ENCODE measurements at places on chromosomes 7 and 10.

- DNase-seq, result no peak
These were observed 85.2 kb downstream of the CHCHD3 start for GRCh38 chr7:132996581-132997242.

- DNase-seq, result no peak
These were observed 114.8 kb upstream of the LANCL2 start for GRCh38 chr7:55250313-55250712.

- no peak for DNase-seq
These were observed 9.1 kb downstream of the TSPAN14 start for GRCh38 chr10:80462981-80463741.

GRCh38 chr10:26770069-26770468 is 72.6 kb downstream of the PDSS1 start:
- no peak for DNase-seq

DNA sequence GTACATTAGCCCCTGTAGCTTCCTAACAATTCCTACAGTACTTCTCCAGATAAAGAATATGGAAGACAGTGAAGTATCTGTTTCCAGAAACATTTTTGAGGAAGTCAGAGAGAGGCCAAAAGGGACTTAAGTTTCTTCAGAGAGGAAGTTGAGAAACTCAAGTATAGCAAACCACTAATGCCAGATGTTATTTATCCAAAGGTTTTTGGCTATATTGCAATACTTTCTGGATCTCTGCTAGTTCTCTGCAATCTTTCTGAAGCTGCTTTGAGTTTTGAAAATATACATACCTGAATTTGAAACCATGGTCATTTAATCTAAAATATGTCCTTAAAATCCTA is 64.7 kb downstream of the BICC1 start:
- DNase-seq, result no peak

DNA sequence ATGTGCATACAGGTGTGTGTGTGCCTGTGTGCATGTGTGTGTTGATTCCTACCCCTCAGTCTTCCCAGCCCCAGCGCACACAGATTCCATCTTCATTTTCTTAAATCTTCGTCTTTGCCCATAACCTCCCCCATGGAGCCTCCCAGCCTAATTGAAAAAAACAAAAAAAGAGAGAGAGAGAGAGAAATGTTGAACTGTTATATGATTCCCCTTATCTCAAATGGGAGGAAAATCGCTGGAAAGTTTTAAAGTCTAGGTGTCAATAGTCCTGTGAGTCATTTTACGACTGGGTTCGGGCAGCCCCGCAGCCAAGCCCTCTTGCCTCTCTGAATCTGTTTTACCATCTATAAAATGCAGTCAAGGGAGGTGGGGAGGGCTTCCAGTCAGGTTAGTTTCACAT is 60.9 kb downstream of the SPOCK2 start:
- DNase-seq, result no peak

DNA sequence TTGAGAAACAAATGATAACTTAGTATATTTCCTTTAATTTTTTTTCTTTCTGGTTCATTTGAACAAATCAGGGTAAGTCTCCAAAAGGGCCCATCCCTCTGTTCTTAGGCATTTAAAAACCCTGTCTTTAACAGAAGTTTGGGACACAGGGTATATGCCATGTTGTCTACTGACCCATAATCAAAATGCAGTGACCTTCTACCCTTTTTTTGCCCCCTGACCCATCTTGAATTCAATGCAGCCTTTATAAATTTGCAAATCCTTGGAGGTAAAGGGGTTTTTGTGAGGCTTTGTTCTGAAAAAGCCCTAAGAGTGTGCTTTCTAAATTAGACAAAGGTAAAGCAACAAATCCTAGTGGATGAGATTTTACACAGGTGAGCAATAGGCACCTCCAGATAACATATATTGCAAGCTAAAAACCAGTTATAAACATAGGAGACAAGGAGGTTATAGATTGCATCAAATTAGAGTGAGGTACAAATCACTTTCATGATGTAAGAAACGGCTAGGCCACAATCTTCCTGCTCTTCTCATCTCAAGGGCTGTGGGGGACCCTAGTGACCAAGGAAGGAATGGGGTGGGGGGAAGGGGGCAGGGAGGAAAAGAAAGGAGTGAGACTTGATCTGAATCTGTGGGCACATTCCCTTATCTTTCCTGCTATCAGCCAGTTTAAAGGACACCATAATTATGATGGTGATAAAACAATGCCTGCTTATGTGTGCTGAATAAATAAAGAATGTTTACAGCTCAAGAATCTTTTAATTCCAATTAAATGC is 2.7 kb downstream of the SKIDA1 start:
- no peak for DNase-seq

GRCh38 chr10:118569241-118569881 is 26.1 kb downstream of the PRLHR start:
- no peak for DNase-seq

DNA sequence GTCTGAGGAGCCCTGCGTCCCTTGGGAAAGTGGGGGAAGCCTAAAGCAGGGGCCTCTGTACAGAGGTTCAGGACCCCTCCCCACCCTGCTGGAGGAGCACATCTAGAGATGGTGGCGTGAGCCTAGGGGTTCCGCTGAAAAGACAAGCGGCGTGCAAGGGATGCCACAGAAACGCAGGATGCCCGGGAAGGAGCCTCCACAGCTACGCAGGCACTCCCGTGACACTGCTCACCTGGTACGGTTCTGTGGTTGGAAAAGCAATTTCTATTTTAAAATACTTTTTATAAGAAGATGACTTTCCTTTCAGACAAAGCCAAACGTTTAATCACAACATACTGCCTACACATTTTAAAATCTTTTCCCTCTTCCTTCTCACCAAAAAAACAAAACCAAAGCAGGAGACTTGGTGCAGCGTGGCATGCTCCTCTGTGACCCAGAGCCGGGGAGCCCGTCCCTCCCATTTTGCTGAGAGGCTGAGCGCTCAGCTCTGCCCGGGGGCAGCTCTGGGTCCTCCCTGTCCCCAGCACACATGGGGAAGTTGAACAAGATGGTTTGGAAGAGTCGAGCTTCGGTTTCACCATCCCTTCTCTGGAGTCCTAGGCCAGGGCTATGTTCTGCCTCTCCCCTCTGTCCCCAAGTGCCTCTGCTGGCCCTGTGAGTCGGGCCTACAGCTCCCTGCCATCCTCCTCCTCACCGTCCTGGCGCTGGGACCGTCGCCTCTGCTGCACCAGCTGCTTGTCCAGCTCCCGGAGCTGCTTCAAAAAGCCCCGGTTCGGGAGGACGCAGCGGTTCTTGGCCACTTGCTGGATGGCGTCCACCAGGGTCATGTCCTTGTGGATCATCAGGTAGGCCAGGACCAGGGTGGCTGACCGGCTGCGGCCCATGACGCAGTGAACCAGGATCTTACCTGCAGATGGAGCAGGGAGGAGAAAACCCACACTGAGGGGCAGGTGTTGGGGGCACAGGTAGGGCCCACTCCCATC is 74.0 kb upstream of the SAMD8 start:
- no peak for DNase-seq

GRCh38 chr7:4070214-4070613 is 611.9 kb upstream of the FOXK1 start:
- DNase-seq, result no peak

- no peak for DNase-seq
These were observed 41.0 kb downstream of the TSPAN15 start for GRCh38 chr10:69492091-69492745.

DNA sequence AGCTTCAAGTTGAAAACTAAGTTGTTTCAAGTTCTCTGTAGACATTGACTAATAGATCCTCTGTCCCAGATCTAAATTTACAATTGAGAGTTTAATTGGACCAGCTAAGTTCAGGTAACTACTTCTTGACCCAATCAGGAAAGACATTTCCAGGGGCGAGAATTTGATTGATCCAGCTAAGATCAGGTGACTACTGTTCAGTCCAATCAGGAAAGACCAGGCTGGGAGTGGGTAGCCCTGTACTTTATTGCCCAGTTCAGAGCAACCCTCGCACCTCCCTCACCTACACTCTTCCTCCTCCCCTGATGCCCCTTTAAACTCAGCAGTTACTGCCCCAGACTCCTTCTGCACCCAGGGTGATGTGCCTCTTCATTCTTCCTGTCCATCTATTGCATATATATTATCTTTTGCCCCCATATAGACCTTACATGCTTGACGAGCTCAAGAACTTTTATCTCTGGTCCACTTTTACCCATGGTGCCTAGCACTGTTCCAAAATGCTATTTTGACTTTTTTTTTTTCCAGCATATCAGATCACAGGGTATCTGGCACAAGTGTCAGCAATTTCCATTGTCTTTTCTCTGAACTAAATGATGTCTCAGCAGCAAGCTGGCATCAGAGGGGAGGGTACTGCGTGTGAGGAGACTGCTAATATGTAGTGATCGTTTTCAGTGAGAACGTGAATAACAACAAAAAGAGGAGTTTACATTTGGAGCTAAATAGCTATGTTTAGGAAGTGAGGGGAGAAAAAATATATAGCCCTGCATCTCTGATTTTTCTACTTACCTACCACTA is 169.4 kb downstream of the KIAA1217 start:
- no peak for DNase-seq

DNA sequence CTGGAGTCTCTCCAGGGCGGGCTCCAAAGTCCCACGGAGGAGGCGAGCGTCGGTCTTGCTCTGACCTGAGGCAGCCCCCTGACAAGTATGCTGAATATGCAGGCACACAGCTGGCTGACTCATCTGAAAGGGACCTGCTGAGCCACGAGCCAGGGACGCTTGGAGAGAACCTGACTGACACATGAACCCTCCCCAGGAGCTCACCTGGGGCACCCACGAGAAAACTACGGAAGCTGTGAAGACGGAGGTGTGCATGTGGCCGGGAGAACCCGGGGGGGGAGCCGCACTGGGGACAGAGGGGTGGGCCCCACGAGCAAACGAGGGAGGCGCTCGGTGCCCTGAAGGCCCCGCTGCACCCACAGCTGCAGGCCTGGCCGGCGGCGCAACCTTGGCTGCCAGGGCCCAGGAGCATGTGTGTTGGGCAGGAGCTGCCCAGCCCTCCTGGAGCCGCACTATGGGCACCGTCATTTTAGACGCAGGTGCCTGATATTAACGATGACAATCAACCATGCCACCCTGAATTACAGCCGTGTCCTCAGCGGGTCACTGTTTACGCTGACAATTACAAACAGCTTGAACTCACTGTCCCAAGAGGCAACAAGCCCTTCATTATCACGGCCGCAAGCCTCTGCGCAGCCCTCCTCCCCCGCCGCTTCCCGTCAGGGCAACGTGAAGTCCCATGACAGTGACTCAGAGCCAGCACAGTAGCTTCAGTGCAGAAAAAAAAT is 64.7 kb downstream of the DIP2C start:
- DNase-seq, result no peak

DNA sequence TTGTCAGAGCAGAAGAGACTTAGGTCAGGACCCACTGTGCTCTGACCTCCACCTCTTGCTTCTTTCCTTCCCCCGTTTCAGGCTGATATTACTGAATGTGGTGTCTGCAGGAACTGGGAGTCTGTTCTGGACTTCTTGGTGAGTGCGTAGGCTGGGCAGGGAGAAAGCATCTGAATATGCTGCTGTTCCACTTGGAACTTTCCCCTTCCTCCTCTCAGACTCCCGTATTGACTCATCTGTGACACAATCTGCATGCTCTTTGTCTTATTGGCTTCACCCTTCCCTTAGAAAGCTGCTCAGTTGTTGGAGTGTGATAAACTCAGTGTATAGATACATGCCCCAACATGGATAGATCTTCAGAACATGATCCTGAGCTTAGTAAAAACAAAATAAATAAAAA is 137.6 kb upstream of the HABP2 start:
- no peak for DNase-seq

DNA sequence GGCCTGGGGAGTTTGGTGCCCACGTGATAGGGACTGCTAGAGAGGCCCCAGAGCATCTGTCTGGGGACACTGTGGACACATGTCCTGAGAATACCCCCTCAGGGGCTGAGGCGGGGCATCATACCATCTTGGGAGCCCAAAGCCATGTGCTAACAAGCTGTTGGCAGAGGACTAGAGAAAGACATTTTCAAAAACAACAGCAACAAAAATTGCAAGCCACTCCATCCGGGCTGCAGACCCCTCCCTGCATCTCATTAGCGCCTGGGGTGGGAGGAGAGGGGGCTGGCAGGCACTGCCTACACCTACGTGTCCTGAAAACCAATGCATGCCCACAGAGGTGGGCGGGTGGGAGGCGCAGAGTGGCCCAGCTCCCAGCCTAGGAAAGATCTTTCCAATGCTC is 507.4 kb upstream of the PODXL start:
- DNase-seq, result no peak

DNA sequence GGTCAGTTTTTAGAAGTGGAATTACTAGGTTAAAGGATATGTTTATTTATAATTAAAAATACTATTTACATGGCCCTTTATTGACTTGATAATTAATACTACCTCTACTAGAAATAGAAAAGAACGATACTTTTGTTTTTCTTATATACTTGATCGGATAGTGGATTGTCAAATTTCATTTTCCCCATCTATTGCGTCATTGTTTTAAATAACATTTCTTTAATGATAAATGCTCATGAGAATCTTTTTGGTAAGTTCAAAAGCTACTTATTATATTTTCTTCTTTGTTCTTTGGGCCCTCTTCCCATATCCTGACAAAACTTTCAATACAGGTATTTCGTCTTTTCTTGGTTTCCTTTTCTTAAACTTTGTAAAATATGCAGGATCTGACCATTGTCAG is 392.4 kb downstream of the PHF14 start:
- no peak for DNase-seq

DNA sequence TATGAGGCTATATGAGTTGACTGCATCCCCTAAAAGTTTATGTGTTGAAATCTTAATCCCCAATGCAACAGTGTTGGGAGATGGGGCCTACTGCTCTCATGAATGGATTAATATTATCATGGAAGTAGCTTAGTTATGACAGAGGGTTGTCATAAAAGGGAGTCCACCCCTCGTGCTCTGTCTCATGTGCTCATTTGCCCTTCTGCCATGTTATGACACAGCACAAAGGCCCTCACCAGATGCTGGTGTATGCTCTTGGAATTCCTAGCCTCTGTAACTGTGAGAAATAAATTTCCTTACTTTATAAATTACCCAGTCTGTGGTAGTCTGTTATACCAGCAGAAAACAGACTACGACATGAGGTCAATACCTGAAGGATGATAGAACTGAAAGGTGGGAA is 17.6 kb upstream of the PANK1 start:
- no peak for DNase-seq

DNA sequence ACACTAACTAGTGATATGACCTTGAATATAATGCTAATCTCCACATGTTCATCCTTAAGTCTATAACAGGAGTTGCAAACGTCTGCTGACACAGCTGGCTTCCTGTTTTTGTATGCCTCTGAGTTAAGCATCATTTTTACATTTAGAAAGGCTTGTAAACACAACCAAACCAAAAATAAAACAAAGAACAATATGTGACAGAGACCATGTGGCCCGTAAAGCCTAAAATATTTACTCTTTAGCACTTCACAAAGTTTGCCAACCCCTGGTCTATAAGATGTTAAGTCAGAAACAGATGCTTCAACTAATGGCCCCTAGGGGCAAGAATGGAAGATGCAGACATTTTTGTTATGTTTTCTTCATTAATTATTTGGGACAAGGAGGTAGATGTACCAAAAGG is 109.3 kb downstream of the CPEB3 start:
- DNase-seq, result no peak

DNA sequence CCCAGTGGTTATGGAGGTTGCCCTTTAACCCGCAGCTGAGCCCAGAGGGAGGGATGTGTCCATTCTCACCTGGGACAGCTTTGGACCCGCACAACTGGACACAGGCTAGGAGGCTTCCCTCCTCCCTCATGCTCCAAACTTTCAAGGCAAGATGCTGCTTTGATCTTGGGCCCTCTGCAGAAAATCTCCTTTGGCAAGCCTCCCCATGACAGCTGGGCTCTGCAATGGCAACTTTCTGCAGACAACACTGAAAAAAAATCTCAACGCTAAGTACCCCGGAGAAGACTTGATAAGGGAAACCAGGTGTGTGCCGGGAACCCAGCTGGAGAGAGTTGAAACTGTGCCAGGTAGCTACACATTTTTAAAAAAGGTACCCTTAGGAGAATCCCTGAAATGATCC is 610.1 kb downstream of the LRMDA start:
- no peak for DNase-seq
